Fibroblast of lung (primary cell): ENCODE measurements at places on chromosomes 13 and 19.

GRCh38 chr19:50876456-50876855 lies 3.2 kb downstream of the KLK2 start:
- DNase-seq = no peak

DNA sequence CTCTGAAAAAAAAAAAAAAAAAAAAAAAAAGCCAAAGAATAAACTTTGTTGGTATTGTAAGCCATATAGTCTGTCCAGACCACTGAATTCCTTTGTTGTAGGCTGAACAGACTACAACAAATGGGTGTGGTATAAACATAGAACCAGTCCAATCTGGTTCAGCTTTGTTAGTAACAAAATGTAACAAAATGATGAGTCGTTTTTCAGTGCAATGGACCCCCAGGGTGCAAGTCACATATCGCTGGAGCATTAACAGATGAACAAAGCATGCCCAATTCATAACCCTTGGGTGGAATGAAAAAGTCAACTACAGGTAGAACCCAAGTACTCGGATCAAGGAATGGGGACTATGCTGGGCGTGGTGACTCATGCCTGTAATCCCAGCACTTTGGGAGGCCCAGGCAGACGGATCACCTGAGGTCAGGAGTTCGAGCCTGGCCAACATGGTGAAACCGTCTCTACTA lies 13.6 kb upstream of the FCHO1 start:
- DNase-seq = peak; percentile 43

GRCh38 chr19:10998045-10998533 lies 37.3 kb downstream of the SMARCA4 start:
- DNase-seq = peak; percentile 6

DNA sequence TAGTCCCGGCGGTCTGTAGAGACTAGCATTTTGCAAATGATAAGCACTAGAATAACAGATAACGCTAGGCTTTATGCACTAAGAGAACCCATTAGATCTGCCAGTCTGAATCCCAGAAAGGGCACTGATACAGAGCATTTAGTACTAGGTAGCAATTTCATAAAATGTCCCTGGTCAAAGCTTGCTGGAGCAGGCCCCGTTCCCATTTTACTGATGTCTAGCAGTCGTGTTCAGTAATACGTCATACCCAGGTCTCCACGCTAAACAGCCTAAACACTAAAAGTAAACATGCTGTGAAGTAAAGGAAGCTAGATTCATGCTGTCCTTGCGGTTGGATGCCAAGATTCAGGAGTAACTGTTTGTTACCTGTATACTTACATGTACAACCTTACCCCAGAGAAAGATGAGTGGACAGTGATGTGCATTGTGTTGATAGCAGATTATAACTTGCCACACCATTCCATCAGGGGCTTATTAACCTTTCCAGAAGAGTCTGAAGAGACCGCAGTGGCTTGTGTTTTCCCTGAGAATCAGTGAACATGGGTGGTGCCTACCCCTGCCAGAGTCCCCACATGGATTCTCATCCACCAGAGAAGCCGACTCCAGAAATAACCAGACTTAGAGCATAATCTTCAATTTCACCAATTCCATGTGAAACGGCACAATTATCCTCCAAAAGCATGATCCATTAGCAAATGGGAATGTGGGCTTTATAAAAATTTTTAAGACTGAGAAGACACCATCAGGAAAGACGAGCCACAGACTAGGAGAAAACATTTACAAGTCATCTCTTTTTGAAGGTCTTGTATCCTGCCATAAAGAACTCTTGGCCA lies 3.4 kb upstream of the RPS11 start:
- DNase-seq = peak; percentile 34

DNA sequence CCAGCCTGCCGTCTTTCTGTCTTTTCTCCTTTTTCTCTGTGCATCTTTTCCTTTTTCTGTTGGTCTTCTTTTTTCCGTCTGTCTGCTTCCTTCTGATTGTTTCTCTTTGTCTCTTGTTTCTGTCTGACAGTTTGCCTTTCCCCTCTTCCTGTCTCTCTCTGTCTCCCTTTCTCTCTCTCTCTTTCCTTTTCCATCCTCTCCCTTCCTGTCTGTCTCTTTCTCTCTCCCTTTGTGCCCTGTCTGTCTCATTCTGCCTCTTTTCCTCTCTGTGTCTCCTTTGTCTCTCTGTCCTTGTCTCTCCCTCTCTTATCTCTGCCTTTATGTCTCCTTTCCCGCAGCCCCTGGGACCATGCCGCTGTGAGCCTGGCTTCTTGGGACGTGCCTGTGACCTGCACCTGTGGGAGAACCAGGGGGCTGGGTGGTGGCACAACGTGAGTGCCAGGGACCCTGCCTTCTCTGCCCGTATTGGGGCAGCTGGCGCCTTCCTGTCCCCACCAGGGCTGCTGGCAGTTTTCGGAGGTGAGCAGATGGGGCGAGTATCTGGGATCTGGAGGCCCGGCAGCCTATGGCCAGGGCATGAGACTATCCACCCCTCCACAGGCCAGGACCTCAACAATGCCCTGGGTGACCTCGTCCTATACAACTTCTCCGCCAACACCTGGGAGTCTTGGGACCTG lies 9.4 kb downstream of the MEGF8 start:
- DNase-seq = no peak

- peak; percentile 79 for DNase-seq
These were observed 111.4 kb downstream of the FRY start for GRCh38 chr13:32142956-32143375.

GRCh38 chr13:50080911-50081678 lies 65.9 kb downstream of the KCNRG start:
- DNase-seq = no peak

- DNase-seq = no peak
These were observed 51.6 kb upstream of the CACNA1A start for GRCh38 chr19:13557756-13558398.

DNA sequence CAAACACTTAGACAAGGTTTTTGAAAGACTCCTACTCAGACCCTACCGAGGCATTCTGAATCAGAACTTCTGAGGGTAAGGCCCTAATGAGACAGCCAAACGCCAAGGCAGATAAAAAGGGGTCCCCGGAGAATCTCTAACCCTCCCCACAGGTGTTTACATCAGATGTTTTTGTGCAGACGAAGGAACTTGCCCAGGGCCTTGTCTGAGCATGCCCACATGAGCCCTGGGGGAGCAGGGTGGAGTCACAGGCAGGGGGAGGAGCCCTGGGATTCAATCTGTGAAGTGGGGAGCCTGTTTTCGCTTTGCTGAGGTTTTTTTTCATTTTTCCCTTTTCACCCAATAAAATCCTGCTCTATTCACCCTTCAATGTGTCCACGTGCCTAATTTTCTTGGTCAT lies 61.6 kb upstream of the MED4 start:
- DNase-seq = no peak

GRCh38 chr13:114007566-114007965 lies 33.7 kb upstream of the C13orf46 start:
- DNase-seq = no peak

DNA sequence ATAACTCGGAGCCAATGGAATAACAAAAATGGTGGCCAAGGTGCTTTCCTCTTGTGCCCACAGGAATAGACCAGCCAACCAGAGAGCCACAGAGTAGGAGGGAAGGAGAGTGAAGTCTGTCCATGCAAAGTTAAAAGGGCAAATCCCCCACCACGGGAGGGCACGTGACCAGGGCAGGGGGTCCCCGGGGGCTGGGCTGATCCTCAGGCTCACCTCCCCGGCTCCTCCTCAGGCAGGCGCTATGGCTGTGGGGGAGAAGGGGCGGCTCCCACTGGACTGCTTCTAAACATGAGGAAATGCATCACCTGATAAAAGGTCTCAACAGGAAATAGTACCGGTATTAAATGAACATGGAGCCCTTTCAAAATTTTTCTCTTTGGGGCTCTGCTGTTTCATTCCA lies 73.2 kb upstream of the SLC15A1 start:
- DNase-seq = no peak

- no peak for DNase-seq
These were observed 90.1 kb downstream of the SLITRK6 start for GRCh38 chr13:85709072-85709471.

DNA sequence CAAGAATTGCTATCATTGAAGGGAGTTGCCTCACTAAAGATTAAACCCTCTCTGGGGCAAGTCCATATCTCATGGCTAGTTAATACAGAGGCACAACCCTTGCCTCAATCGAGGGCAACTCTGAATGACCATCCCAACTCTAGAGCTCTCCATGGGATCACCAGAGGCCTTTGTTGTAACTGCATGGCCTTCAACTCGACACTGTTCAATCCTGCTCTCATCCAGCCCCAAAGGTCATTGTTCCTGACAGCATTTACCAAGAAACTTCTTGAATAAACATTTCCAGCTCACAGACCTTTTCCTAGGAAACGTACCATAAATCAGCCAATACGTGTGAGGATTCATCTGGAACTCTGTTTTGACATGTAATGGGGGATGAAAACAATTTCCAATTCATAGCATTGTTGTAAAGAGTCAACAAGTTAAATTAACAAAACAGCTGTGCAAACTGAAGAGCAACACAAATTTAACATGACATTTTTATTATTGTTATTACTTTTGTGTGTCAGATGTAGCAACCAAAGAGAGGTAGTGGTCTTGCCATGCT lies 452.7 kb downstream of the SUCLA2 start:
- peak; percentile 5 for DNase-seq

DNA sequence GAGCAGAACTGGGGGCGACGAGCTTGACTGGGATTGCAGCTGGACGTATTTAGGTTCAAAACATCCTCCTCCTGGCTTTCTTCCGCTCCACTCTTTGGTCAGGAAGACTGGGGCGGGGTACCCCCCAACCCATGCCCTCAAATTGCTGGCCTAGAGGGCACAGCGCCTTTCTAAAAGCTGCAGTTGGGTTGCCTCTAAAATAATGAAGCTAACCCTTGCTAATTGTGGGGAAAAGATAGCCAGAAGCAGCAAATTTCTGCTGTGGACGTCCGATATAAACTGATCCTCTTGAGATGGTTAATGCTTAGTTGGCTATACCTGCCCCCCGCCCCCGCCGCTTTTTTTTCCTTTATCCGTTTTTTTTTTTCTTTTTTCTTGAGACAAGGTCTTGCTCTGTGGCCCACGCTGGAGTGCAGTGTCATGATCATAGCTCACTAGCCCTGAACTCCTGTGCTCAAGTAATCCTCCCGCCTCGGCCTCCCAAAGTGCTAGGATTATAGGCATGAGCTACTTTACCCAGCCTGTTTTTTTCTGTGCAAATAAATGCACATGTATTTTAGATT lies 754 bp upstream of the CHERP start:
- DNase-seq = peak; percentile 14

- no peak for DNase-seq
These were observed 104.7 kb upstream of the CLDN10 start for GRCh38 chr13:95447814-95448213.

GRCh38 chr19:13926715-13927114 lies 11.5 kb downstream of the PODNL1 start:
- DNase-seq = no peak

GRCh38 chr19:1618157-1619093 lies 13.2 kb upstream of the UQCR11 start:
- no peak for DNase-seq

GRCh38 chr19:1631557-1632100 lies 20.8 kb downstream of the TCF3 start:
- DNase-seq = no peak

- DNase-seq = no peak
These were observed 10.6 kb downstream of the CALM3 start for GRCh38 chr19:46611776-46612175.

DNA sequence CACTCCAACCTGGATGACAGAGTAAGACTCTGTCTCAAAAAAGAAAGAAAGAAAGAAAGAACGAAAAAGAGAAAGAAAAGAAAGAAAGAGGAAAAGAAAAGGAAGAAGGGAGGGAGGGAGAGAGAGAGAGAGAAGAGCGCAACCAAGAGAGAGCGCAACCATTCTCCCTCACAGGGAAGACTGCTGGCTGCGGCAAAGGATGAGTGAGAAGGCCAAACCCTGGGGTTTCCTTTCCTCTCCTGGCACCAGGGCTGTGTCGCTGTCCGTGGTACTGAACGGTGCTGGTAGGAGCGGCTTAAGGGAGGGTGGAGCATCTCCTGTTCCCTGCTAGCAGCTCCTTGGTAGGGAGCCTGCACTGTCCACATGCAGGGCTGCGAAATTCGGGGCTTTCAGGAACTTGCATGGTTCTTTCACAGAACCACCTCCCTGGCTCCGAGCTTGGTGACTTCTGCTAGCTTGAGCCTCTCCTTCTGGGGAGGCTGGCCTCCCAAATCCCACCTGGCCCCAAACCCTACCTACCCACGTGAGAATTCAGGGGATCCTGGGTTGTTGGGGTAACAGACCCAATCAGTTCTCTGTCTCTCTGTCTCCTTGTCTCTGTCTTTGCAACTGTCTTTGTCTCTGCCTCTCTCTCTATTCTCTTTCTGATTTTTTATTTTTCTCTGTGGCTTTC lies 51.1 kb upstream of the ZNRF4 start:
- DNase-seq = peak; percentile 83
